ENCODE measurements at places on chromosomes 3 and 15. TPM values are rescaled to one million over a fixed set of nuclear protein-coding genes. Genes with fewer than 3 reads are reported as not detected.

GRCh38 chr15:25391971-25392721 is 46.7 kb downstream of the UBE3A start:
- DNase-seq: no peak

- DNase-seq: no peak
Observed at GRCh38 chr3:124276133-124276532, 284.2 kb upstream of the ROPN1 start.

DNA sequence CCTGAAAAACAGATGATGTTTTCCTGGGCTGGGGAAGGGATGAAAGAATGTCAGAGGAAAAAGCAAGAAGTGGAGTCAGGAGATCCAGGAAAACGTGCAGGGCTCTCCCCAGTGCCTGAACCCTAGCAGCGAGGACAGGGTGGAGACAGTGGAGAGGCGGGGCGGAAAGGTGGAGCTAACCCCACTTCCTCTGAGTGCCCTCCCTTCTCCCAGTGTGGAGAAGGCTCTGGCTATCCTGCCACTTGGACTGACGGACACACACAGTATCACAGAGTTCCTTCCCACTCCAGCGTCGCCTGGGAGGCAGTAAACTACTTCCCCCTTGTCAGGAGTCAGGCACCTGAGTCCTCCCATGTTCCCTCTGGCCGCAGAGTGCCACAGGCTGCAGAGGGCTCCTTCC is 125.3 kb upstream of the CHRNA7 start:
- DNase-seq: no peak

- peak; percentile 74 for DNase-seq
Observed at GRCh38 chr15:84604826-84605553, 4.2 kb downstream of the ZSCAN2 start.

GRCh38 chr3:193564012-193564411 is 9.3 kb upstream of the ATP13A4 start:
- DNase-seq: no peak

GRCh38 chr3:171099911-171100310 is 73.4 kb upstream of the SLC2A2 start:
- no peak for DNase-seq

DNA sequence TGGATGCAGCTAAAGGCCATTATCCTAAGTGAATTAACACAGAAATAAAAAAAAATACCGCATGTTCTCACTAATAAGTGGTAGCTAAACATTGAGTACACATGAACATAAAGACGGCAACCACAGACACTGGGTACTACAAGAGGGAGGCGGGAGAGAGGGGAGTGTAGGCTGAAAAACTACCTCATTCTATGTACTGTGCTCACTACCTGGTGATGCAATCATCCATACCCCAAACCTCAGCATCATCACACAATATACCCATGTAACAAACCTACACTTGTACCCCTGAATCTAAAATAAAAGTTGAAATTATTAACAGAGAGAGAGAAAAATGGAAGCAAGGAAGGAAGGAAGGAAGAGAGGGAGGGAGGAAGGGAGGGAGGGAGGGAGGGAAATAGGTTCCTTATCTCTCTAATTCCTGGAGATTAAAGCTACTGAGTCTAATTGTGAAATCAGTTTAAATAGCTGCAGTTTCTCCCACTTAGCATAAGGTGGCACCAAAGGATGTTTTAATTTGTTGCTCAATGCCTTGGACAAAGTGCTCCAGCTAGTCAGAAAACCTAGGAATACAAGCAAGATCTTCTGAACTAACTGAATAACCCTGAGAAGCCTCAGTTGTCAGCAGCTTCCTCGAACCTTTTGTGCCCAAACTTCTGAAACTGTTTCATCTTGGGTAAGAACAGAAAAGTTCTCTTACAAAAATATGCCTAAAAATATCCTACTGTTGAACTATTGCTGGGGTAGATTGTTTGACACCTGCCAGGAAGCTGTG is 79.4 kb upstream of the ATP11B start:
- DNase-seq: no peak

- DNase-seq: no peak
Observed at GRCh38 chr3:179174898-179175297, 26.7 kb downstream of the PIK3CA start.

- no peak for DNase-seq
Observed at GRCh38 chr3:105511031-105511430, 144.3 kb downstream of the ALCAM start.

DNA sequence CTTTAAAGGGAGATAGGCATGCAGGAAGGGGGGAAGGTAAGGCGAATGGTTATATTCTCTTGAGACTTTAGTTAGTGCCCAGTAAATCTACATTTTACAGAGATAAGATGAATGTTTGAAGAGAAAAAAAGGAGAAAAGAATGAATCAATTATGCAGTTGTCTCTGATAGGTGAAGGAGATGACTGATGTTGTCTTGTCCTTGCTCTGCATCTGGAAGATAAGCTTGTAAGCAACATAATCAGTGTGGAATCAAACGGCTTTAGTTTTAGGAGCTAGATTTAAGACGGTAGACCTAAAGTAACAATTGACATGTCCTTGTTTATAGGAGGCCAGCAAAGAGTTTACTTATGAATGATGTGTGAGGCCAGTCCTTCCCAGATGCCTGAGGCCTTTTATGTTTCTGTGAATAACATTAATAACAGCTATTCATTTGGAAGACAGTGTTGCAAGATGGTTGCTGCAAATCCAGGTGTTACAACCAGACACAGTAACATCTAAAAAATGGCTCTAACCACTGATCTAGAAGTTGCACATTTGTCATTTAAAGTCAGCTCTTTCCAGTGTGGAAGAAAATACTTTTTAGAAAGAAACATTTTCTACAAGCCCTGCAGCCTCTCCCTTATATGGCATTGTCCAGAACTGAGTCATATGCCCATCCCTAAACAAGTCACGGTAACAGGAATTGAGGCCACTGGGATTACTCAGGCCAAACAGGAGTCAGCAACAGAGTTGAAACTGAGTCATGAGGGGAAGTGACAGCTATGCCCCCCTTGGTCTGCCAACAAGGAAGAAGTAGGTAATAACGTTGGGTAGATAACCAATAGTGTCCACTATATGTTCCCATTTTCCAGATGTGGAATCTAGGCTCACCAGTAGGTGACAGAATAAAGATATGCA is 77.5 kb upstream of the FBN1 start:
- no peak for DNase-seq

DNA sequence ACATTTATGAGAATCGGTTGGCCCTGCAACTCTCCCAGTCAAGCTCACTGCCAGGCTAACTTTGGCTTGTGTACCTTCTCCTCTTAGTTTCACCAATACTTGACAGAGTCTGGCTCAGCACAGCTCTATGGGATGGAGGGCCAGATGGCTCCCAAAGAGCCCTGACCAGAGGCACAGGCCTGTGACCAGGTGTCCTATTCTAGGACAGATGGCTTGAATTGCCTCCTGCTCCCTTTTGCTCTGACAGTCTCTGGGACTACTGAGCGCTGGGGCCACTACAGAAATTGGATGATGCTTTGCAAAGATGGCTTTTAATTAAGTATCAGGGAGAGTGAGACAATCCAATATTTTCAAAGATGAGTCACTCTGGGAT is 10.3 kb upstream of the ARID3B start:
- DNase-seq: no peak

DNA sequence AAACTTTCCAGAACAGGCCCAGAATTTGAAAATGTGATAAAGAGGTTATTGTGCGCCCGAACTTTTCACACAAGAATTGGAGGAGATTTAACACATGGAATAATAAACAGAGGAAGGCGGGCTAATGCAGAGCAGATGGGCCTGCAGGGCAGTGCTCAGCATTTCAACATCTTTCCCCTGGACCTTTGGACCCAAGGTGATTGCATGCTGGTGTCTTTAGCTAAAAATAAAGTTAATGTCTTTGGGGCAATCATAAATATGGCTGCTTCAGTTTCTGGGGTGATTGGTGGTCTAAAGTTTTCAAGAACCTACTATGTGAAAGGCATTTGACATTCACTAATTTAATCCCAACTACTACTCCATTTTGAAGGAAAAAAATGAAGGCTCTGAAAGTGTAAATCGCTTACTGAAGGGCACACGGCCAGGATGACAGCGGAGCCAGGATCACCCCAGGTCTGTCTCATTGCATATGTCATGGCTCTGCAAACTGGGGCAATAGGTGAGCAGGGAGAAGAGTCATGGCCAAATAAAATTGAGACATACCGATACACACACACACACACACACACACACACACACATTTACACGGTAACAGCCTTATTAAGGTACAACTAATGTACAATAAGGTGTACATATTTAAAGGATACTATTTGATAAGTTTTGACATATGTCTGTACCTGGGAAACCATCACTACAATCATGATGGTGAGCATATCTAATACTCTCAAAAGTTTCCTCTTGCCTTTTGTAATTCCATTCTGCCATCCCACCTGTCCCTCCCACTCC is 243.1 kb upstream of the LRRFIP2 start:
- DNase-seq: no peak

DNA sequence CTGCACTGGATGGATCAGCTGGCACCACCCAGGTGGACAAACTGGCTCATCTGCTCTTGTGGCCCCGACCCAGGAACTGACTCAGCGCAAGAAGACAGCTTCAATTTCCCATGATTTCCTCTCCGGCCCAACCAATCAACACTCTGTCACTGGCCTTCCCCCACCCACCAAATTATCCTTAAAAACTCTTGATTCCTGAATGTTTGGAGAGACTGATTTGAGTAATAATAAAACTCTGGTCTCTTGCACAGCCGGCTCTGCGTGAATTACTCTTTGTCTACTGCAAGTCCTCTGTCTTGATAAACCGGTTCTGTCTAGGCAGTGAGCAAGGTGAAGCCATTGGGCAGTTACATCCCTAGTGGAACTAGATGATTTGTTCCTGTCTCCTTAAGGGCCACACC is 16.1 kb downstream of the BDH1 start:
- no peak for DNase-seq

DNA sequence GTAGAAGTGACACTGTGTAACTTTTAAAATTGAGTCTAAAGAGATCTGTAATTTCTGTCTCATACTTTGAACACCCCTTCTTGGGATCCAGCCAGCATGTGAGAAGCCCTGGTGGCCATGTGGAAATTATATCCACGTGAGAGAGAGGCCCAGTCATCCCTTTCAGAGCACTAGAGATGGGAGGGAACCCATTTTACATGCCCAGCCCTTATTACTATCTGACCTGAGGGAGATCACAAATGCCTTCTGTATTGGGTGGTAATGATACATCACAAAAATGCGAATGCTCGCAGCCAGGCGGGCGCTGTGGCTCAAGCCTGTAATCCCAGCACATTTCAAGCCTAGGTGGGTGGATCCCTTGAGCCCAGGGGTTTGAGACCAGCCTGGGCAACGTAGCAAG is 27.3 kb upstream of the TRAK1 start:
- no peak for DNase-seq

GRCh38 chr3:100002599-100003350 is 111.5 kb downstream of the FILIP1L start:
- DNase-seq: no peak

DNA sequence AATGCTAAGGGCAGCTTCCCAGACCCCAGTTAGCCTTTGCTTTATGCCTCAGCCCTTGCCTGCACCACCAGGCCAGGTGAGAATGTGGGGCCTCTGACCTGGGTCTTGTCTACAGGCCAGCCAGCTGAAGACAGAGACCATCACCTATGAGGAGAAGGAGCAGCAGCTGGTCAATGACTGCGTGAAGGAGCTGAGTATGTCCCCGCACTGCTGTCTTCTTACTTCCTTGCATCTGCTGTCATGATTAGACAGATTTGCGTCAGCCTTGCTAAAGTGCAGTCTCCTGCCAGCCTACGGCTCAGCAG is 74.6 kb downstream of the CCK start:
- no peak for DNase-seq

DNA sequence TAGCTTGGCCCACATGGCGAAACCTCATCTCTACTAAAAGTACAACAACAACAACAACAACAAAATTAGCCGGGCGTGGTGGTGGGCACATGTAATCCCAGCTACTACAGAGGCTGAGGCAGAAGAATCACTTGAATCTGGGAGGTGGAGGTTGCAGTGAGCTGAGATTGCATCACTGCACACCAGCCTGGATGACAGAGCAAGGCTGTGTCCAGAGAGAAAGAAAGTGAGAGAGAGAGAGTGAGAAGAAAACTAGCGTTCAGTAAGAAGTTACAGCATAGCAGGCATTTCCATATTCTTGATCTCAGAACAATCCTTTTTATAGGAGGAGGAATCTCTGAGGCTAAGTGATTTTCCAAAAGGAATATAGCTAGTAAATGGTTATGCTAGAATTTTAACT is 1076.1 kb downstream of the AGBL1 start:
- no peak for DNase-seq

GRCh38 chr15:32705446-32705845 is 12.4 kb upstream of the GREM1 start:
- no peak for DNase-seq

DNA sequence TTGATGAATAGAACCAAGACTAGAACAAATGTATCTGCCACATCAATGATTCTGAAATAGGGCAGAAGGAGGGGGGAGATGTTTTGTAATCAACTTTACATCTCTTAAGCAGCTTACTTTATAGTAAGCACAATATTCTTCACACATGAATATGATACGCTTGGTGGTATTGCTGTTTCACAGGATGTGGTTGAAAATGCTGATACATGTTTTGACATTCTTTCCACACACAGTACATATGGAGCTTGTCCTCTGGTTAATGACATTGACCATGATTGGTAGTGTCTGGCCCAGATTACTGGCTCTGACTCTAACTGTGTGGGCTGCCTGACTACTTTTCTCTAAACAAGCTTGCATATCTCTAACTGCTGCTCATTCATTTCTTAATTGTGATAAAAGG is 168.9 kb downstream of the KLHL25 start:
- DNase-seq: peak; percentile 22

DNA sequence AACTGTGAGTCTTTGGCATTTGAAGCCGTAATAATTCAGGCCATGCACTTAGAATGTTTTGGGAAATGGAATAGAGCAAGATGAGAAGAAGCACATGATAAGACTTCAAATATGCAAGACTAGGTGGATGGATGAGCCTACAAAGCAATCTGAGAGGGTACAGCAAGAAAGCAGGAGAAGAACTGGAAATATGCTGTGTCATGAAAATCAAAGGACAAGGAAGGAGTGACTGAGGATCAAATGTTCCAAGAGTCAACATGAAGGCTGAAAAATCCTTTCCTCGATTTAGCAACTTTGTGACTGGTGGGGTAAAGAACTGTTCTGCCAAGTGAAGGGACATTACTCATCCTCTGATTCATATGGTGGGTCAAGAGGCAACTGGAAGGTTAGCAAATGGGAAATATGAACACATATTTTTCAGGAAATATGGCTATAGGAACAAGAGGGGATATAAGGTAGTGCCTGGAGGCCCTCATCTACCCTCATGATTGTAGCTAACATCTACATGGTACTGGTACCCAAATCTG is 803.7 kb upstream of the ARRDC4 start:
- DNase-seq: no peak

The GUCA1C gene
- not detected for total RNA-seq

The SLC22A13 gene
- 0.27 TPM for total RNA-seq

The SERPINI2 gene
- total RNA-seq: not detected

The WDR72 gene
- total RNA-seq: not detected

The TRAK1 gene
- total RNA-seq: 22.8 TPM

The CPNE4 gene
- not detected for total RNA-seq

The H1-8 gene
- total RNA-seq: not detected

The SAXO2 gene
- total RNA-seq: 0.76 TPM

The GOLGA8B gene
- total RNA-seq: 139 TPM

The TXNRD3 gene
- total RNA-seq: 4.1 TPM

The FAIM gene
- total RNA-seq: 7.9 TPM

The SCG3 gene
- not detected for total RNA-seq

The FANCI gene
- total RNA-seq: 174 TPM

Data from activated naive CD8-positive, alpha-beta T cell treated with anti-CD3 and anti-CD28 coated beads for 36 hours (primary cell).